NCI-H446 (cell line): ENCODE measurements at places on chromosomes 12 and 14.

GRCh38 chr12:5901416-5901815, 43.6 kb downstream of the ANO2 start:
- no peak for DNase-seq

DNA sequence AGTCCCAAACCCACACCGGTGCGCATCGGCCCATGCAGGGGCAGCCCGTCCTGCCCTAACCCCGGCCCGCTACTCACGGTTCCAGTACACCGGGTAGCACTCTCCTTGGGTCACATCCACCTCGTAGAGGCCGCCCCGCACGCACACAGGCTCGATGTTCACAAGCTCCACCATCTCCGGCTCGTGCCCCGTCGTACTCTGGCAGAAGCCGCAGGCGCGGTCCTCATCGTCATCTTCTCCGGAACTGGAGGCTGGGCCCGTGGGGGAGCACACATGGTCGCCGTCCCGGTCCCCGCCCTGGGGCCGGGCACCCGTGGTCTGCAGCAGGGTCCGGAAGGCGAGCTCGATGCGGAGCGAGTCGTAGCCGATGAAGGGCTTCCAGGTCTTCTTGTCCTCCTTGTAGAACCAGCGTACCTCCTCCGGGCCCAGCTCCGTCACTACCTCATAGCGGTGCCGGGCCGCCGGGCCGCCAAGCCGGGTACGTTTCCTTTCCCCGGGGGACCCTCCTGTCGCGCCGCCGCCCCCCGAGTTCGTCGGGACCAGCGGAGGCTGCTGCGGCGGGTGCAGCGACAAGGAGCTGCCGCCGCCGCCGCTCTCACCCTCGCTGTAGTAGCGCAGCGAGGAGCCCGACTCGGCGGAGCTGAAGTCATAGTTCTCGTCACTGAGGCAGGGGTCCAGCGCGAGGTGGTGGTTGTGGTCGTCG, 788 bp downstream of the DDHD1 start:
- DNase-seq, result no peak

GRCh38 chr14:72617391-72618031, 276.4 kb downstream of the DPF3 start:
- DNase-seq, result no peak

DNA sequence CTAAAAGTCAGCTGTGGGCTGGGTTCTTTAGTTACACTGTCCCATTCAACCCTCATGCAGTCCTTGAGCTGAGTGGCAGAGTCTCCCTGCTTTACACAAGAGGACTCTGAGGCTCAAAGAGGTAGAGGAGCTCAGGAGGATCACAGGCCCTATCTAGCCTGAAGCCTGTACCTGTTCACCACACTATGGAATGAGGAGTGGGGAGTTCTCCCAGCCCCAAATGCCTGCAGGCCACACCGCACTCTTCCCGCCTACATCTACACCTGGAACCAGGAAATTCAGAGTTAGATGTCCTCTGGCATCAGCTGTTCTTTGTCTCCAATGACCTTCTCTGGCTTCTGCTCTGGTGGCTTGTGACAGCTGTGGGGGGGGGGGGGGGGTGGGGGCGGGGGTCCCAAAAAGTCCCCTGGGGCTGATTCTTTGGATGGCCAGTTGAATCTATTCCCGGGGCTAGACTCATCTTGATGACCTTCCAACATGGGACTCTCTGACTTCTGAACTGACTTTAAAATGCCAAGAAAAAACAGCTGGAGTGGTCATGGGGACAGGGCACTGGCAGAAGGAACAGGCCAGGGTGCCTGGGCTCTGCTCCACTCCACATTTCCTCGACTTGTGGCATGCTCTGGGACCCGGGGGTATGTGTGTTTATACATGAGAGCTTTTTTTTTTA, 30.6 kb downstream of the RIN3 start:
- DNase-seq, result no peak

- no peak for DNase-seq
Measured at GRCh38 chr12:21939435-21939834, 1.8 kb downstream of the ABCC9 start.

- no peak for DNase-seq
Measured at GRCh38 chr14:102901633-102902032, 20.8 kb upstream of the AMN start.

GRCh38 chr14:55059333-55059732, 7.9 kb downstream of the MAPK1IP1L start:
- DNase-seq, result no peak

DNA sequence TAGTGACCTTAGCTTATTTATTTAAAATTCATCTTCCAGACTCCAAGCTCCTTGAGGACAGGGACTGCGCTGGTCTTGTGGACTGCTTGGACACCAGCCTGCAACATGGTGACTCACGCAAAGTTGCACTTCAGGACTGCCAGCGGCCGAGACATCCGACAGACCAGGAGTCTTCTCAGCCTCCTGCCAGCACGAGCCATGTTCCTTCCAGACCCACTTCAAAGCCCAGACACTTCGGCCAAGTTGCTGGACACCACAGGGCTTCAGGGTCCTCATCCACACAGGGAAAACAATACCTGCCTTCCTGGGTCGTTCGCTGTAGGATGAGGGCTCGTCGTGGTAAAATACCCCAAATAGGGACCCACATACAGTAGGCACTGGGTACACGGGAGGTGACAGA, 88.7 kb downstream of the BCL11B start:
- DNase-seq, result no peak

GRCh38 chr14:50622978-50623377, 45.1 kb downstream of the SAV1 start:
- no peak for DNase-seq

DNA sequence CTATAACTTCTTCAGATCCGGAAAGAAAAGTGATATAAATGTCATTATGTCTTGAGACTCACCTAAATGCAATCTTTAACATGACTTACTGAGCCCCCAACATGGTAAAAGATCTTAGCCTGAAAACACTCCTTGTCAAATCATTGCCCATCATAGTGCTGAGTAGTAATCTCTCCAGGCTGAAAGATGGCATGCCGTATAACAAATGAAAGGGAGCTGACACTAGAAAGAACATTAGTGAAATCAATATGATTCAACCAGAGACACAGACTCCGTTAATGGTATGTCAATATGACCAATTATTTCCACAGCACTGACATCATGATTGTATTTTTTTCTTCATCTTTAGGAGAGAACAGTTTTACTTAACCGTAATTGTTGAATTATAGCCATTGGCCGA, 54.4 kb downstream of the BICD1 start:
- no peak for DNase-seq

- DNase-seq, result no peak
Measured at GRCh38 chr14:95246870-95247269, 72.8 kb downstream of the CLMN start.

DNA sequence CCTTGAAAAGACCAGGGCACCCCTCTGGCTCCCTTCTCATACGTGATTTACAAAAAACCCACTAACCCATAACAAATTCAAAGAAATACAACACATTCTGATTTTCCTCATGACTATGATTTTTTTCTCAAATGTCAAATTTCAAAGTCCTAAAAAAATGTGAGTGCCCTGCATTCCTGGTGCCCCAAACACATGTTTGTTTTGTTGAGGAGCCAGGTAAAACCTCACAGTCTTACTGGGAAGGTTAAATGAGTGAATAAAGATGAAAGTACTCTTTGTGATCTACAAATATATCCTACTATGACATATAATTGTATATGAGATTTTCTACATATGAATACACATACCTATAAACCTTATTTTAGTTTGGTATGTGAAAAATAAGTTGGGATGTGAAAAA, 30.7 kb downstream of the TPH2 start:
- no peak for DNase-seq

DNA sequence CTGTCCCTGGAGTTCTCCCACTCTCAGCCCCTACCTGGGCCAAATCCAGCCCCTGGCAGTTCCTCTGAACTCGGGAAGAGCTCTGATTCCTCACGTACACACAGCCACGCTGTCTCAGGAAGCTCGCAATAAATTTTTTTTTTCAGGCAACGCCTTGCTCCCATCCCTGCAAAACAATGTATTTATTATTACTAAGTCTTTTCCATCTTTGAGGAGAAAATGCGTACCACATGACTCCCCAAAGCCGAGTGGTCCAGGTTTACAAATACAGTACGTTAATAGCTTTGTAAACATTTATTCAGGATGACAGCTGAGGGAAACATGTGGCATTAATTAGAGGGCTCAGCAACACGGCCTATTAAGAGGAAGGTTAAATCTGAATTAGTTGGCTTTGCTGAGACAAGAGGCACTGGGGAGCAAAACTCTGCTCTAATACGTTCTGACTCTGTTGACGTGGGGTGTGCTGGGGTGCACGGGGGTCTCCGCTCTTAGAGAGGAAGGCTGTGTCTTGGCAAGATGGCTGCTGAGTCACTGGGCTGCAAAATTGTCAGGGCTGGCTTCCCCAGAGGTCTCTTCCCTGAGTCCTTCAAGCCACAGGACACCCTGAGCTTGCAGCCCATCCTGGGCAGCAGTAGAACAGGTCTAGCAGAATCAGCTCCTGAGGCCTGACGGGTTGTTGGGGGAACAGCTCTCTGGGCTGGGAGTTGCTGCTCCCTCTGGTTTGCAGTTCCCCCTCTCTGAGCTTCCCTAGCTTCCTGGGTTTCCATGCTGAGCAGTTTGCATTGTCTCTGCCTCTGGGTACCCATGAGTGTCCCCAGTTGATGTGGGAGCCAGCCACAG, 185.2 kb upstream of the TBX3 start:
- no peak for DNase-seq

DNA sequence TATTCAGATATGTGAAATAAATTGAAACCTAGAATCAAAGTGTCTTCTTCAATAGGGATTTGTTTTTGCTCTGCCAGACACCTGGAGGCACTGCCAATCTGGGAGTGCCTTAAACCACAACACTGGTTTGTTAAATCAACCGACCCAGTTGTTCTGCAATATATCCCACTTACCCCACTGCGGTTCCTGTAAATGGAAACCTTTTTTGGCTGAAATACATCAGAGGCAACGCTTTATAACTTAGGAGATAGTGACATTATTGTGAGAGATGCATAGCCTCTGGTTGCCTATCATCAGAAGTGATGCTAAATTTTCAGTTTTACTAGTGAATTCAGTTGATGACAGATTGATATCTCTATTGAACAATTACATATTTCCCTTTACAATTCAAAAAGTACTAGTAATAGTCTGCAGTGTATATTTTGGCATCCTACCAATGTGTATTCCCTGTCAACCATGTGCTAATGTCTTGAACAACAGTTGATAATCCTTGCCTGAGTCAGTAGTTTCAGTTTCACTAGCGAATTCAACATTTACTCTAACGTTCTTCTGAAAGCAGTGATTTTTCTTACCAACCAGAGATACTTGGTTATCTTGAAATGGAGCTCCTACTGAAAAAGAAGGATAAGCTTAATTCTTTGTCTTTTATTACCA, 30.5 kb downstream of the PPP2R5C start:
- peak; percentile 14 for DNase-seq

DNA sequence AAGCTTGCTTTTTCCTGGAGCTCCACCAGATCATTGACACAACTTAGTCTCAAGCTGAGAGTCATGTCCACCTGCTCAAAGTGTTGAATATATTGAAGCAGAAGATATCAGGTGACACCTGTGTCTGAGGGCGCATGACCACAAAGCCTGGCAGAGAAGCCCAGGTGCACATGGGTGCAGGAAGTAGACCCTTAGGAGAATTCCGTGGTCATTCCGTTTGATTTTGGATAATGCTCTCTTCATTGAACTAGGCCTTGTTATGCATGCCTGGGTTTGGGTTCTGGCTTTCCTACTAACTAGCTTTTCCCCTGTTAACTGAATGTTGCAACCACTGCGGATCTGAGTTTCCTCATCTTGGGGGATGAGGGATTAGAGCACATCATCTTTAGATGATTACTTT, 7.1 kb downstream of the ARHGDIB start:
- no peak for DNase-seq

GRCh38 chr12:121668750-121669520, 519 bp downstream of the MORN3 start:
- DNase-seq, result no peak

- no peak for DNase-seq
Measured at GRCh38 chr12:51528852-51529650, 62.0 kb upstream of the SCN8A start.

DNA sequence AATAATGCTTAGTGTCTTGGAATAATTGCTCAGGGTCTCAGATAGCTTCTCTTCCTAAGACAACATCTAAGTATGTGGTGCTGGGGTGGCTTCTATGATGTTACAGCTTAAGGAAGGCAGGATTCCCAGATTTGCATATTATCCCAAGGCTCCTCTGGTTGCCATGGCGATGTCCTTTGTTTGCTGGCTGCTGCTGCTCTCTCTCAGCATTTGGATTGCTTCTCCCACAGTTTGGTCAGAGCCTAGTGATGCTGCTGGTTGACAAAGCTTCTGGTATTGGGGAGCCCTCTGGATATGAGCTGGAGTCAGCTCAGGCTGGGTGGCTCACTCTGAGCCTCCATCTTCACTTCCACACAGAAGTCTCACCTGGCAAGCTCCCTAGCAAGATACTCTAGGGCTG, 56.4 kb upstream of the FBXO33 start:
- no peak for DNase-seq

DNA sequence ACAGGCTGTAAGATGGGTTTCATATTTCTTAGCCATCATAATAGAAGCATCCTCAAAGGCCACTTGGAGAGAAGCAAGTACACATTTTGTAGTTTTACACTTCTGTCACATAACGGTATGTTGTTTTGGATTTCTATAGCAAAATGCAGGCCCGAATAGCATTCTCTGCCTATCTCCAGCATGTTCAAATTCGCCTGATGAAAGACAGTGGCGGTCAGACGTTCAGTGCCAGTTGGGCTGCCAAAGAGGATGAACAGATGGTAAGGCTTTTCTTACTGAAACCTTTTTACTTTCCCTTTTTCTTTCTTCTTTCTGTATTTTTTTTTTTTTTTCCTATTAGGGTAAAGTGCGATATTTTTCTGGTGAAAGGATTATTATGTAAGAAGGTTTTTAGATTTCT, 110.5 kb downstream of the TTLL5 start:
- peak; percentile 52 for DNase-seq

- no peak for DNase-seq
Measured at GRCh38 chr12:124764870-124765580, 98.6 kb downstream of the SCARB1 start.

DNA sequence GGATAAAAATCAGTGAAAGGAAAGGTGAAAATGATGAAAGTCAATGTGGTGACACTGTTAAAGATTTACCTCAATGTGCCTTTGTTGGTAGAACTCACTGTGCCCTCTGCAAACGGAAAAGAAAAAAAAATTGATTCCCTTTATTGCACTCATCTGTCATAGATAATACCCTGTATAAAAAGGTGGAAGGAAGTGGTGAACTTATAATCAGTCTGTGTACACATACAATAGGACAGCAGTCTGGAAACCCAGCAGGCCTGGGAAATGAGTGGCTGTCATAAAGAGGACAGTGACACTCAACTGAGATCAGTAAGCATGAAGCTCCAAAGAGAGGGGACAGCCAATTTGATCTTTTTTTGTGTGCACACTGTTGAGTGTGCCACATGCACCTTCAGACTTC, 364.7 kb downstream of the NOVA1 start:
- DNase-seq, result no peak

DNA sequence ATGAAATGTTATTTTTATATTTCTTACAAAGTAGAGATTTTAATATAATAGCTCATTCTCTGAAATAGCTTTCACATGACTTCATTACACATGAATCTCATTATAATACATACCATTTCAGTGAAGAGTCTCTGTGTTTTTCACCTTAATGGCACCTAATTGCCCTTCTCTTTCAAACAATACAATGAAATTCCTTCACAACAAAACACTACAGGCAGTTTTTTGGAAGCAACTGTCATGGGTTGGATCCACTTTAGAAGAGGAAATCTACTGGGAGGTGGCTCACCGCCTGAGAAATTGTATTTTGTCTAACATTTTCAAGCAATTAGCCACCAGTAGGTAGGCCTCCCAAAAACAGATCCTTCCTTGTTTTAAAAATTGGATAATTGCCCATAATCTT, 40.3 kb upstream of the RGS6 start:
- no peak for DNase-seq

GRCh38 chr14:63383776-63384367, 65.1 kb upstream of the GPHB5 start:
- DNase-seq, result no peak
